B cell (primary cell): ENCODE measurements at places on chromosomes 3 and 15. TPM values are rescaled to one million over a fixed set of nuclear protein-coding genes. Genes with fewer than 3 reads are reported as not detected.

The FBXW12 gene
- polyA plus RNA-seq = not detected in 2 replicates

The CD96 gene
- polyA plus RNA-seq = 3.8 and 21.4 TPM in 2 replicates

The LIPC gene
- polyA plus RNA-seq = 0.12 TPM in 1 of 2 replicates, not detected in the other

The IQCF5 gene
- not detected in 2 replicates for polyA plus RNA-seq

The RCCD1 gene
- 11.0 and 15.9 TPM in 2 replicates for polyA plus RNA-seq

The SCAANT1 gene
- polyA plus RNA-seq = not detected in 2 replicates

The PLXNA1 gene
- 6.7 and 10.5 TPM in 2 replicates for polyA plus RNA-seq
